ENCODE measurements at places on chromosomes 4 and X.

DNA sequence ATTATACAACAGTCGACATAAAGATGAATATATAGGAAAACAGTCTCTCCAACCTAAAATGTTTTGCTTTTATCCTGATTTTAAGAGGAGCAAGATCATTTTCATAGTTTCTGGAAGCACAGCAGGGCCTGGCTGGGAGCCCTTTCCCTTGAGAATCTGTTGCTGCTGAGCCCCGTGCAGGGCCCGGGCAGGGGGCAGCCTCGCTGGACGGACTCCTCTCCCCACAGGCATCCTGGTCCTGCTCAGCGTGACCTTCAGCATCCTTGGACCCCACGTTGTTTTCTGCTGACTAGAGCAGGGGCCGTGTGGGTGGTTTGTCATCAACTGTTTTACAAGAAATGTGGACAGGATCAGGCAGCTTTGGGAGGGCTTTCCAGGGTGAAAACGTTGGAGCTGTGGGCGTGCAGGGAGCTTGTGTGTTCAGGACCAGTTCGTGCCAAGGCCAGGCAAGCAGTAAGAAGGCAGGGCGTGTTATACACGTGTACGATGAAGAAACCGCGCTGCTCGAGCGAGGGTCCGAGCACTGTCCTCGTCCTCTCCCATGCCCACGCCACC, 25.0 kb downstream of the CPZ start:
- no peak for DNase-seq

DNA sequence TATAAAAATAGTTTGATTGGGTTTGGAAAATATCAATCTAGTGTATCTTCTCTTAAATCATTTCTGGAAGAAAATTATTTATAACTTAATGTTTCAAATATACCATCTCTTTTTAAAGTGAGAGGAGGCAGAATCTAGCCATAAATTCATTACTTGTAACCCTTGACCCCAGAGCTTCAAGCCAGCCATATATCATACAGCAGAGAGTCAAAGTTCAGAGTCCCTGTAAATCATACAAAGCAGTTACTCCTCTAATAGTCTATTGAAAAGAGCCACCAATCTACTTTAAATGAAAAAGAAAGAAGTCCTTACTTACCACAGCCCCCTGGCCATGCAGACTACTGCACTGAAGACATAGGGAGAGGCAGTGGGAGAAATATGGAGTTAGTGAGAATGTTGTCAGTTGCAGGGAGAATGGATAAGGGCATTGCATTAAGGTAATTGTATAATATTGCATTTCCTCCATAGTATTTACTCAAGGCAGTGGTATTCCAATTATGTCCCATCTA, 229.5 kb downstream of the NKX6-1 start:
- DNase-seq: no peak

DNA sequence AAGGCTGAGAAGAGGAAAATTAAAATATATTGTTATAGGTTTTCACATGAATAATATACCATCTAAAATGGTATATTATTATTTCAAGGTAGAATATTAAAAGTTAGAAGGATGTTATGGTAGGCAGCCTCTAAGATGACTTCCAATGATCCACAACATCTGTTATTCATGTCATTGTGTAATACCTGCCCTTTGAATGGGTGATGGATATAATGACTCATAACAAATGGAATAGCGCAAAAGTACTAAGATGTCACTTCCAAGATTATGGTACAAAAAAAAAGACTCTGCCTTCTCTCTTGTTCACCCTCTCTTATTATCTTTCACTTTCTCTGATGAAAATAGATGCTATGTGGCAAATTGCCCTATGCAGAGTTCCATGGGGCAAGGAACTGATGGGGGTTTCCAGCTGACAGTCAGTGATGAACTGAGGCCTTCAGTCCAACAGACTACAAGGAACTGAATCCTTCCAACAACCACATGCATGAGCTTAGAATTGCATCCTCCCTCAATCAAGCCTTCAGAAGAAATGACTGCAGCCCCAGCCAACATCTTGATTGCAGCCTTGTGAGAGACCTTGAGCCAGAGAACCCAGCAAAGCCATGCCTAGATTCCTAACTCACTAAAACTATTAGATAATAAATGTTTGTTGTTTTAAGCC, 57.7 kb downstream of the HS6ST2 start:
- no peak for DNase-seq

GRCh38 chrX:150849486-150849885, 49.0 kb downstream of the CD99L2 start:
- no peak for DNase-seq

GRCh38 chrX:150573702-150574101, 5.3 kb downstream of the MTM1 start:
- no peak for DNase-seq

- DNase-seq: no peak
Measured at GRCh38 chrX:118637997-118638396, 89.4 kb upstream of the IL13RA1 start.

DNA sequence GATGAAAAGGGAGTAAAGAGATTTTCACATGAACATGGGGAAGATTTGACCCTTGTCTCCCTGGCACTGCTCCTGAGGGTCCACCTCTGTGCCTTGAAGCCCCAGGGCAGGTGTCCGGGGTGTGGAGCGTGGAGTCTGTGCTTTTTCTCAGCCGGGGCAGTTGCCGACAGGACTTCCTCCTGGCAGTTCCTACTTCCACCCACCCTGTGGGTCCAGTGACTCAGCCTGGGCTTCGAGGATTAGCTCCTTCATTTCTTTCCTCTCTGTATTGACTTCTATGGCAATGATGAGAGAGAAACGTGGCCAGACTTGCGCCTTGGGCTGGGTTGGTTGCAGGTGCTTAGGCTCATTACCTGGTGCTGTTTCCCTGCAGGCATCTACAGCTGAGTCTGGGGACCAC, 35.9 kb upstream of the CLCN4 start:
- DNase-seq: no peak

DNA sequence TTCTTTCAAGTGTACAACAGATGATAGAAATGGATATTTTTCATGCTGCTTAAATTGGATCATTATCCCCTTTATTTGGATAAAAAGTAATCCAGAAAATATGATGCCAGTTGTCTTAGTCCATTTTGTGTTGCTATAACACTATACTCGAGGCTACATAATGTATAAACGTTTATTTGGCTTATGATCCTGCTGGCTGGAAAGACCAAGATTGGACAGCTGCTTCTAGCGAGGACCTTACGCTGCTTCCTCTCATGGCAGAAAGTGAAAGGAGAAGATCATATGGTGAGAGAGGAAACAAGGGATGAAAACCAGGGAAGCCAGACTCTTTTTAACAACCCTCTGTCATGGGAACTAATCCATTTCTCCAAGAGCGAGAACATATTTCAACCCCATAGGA, 102.7 kb downstream of the TRAM1L1 start:
- DNase-seq: no peak

DNA sequence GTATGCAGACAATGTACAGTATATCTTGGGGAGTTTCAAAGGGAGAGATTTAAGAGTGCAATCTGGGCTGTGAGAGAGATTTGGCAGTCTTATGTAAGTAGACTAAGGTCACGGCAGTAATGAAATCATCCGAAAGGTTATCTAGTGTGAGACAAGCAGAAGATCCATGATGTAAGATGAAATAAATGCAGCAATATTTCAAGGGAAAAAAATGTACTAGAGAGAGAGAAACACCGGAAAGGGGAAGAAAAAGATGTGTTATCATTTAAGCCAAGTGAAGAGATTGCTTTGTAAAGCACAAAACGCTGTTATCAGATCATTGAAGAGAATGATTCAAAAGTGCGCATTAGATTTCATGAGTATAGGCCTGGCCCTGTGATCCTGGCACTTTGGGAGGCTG, 88.4 kb upstream of the GUCY1A1 start:
- peak; percentile 33 for DNase-seq

GRCh38 chrX:34657726-34658070, 613 bp upstream of the TMEM47 start:
- DNase-seq: no peak

GRCh38 chr4:169941141-169941540, 85.1 kb downstream of the MFAP3L start:
- DNase-seq: no peak

- no peak for DNase-seq
Measured at GRCh38 chr4:40842318-40842717, 92.6 kb downstream of the NSUN7 start.

DNA sequence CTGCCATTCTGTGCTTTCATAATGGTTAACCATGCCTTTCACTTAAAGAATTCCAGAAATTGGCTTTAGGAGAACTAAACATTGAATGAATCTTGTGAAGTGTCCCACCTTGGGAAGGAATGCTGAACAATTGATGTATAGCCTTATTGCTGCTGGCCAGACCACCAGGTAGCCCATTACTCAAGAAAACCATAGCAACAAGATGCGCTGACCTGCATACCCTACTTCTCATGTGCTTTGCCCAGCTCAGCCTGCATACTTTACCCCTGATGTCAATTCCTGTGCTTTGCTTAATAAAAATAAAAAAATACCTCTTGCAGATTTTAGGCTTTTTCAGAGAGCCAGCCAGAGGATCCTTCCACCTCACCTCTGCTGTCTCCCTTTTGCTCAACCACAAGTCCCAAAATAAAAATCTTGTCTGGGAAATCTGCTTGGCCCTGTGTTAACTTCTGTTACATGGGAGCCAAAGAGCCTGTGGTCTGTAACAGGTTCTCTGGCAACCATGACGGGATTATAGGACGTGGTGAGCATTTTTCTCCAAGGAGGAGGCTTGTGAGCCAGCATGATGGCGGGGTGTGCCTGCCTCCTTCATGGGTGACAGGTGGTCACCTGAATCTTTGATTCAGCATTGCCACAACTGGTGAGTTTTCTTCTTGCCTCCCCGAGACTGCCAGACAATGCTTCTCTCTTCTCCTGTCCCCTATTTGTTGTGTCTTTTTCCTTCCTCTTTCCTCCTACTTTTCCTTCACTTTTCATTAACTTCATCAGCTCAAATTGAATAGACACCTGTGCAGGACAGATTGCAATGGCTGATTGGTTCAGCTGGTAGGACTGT, 106.8 kb downstream of the ARSJ start:
- DNase-seq: no peak

- DNase-seq: no peak
Measured at GRCh38 chr4:14716691-14717090, 285.6 kb upstream of the CPEB2 start.

DNA sequence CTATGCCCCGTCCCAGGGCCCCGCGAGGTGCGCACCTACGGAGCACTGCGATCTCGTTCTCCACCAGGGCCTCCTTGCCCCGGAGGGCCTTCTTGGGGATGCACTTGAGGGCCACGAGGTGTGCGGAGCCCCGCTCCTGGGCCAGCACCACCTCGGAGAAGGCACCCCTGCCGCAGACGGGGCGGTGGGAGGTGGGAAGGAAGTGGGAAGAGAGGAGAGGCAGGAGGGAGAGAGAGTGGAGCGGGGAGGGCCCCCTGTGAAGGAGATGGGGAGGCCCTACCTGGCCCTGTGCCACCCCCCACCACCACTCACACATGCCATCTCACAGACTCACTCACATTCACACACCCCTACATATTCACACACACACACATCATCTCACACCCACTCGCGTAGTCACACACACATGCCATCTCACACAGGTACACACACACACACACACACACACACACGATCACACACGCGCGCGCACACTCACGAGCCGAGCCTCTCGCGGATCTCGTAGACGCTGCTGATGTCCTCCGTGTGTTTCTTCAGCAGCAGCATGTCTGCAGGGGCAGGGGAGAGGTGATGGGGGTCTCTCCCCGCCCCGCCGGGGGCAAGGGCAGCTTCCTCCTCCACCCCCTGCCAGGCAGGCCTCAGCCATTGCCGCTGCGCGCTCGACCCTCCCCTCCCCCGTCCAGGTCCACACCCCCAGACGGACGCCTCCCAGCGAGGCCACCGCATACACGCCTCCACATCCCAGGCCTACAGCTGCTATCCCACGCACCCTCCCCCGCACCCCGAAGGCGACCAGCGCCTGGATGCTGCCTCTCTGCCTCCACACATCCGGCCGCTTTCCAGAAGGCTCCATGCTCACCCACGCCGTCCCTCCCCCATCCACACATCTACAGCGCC, 834 bp downstream of the PNCK start:
- no peak for DNase-seq

DNA sequence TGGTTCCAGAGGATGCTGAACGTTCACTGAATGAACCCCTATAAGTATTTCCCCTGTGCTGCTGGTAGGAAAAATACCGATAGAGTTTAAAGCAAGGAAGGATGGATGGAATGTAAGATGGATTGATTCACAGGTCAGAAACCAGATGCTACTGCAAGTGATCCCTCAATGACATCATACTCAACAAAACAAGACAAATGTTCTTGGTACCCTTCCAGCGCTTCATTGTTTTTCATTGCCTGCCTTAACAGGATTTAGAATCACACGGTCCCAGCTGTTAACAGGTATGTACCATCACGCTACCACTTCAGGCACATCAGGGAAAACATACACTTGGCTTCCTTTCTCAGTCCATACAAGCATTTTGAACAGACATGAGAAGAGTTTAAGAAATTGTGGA, 118.1 kb upstream of the TLR3 start:
- DNase-seq: no peak

DNA sequence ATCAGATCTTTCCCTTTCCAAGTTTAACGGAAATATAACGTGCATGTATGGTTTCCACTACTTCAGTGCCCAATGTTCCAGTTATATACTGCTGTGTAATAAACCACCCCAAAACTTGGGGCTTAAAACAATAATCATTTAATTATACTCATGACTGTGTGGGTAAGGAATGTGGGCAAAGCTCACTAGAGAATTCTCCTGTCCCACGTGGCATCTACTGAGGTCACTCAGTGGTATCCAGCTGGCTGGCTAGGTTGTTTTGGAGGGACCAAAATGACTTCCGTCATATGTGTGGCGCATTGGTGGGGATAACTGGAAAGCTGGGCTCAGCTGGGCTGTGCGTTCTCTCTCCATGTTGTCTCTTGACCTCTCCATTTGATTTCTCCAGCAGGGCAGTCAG, 18.5 kb downstream of the ZCCHC18 start:
- DNase-seq: no peak

DNA sequence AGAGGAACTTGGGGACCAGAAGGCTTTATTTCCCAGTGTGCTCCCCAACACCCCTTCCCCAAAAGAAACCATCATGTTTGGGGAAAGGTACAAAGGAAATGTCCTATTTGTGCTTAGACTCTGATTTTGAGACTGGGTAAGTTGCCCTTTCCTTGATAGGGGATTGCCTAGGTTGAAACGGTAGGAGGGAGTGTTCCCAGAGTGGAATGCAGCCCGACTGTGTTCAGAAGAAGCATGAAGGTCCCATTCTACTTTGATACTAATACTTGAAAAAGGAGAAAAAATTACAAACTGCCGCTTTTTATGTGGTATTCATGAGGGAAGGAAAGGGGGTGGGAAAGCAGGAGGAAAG, 32.4 kb upstream of the TMEM131L start:
- no peak for DNase-seq

DNA sequence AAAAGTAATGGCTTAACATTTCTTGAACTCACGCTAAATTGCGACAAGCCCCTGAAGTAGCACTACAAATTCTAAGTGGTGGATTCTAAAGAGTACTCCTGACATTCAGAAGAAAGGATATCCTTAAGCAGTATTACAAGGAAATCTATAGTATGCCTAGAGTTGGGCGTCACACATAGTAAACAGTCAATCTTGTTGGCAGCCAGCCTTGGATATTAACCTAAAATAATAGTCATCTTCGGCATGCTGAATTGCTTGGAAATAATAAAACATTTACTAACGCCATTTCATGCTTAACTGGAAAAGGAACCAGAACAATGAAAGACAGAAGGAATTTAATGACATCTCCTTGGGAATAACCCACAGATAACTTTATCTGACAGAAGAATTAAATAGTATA, 18.6 kb downstream of the ATP8A1 start:
- no peak for DNase-seq
